ENCODE measurements at places on chromosomes 16 and 17.

DNA sequence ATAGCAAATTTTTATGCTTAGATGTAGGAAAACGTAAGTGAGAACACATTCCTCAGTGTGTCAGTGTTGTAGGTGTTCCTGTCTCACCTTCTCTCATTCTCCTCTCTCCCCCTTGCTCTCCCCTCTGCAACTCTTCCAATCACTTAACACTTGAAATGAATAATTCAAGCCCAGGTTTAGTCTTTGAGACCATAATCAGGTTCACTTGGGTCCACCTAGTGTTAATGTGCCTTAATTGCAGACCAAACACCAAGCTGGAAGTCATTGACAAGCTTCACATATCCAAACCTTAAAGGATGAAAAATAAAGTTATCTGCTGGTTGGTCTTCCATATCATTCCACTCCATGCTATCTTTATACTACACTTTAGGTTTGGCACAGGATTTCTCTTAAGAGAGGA, 37.0 kb downstream of the STXBP4 start:
- DNase-seq: peak; percentile 56

DNA sequence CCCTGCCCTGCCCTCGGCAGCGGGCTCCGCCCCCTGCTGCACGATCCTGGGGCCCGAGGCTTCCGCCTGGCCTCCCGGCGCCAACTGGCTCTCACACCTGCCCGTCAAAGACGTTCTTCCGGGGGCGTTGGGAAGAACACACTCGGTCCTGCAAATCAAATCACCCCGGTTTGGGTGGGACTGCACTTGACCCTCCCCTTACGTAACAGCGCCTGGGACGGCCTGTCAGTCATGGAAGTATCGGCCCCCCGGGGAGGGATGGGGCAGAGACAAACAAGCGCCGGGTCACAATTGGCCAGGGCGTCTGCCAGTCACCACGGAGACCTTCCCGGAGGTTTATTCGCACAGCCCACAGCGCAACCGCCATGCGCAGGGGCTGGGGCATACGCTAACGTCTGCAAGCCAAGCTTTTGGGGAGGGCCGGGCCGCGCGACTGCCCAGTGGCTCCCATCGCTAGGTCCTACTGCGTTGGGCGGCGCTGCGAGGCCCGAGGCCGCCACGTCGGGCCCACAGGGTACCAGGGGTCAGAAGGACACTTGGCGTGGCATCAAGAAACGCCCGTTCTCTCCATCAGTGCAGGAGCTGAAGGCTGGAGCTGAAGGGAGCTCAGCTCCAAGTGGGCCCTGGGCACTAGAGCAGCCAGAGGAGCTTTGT, 388 bp upstream of the AKTIP start:
- peak; percentile 100 for DNase-seq

GRCh38 chr16:4089811-4090301, 26.4 kb downstream of the ADCY9 start:
- no peak for DNase-seq

DNA sequence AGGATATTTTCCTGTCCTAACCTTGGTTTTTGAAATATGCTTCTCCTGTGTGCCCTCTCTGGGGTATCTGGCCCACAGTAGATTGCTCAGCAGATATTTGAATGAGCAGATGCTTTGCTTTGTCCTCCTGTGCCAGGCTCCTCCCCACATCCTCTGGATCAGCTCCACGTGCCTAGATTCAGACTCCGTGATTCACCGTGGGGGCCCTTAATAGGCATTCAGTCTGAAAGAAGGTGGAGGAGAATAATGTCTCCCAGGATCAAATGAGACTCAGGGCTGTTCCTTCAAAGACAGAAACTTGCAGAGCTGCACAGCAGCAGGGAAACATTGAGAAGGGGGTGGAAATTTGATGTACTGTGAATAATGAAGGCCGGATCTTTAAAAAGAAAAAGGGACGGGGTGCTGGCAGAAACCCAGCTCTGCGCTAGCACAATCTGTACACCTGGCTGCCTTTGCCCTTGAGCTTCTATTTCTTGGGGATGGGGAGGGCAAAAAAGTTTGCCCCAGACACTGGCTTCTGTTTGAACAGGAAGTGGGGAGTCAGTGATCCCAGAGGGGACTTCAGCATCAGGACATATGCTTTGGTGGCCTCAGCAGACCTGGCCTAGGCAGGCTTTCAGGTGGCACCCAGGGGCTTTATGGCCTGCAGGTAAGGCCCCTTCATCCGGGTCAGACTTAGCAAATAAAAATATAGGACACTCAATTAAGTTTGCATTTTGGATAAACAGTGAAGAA, 15.9 kb upstream of the SLC12A3 start:
- DNase-seq: no peak

DNA sequence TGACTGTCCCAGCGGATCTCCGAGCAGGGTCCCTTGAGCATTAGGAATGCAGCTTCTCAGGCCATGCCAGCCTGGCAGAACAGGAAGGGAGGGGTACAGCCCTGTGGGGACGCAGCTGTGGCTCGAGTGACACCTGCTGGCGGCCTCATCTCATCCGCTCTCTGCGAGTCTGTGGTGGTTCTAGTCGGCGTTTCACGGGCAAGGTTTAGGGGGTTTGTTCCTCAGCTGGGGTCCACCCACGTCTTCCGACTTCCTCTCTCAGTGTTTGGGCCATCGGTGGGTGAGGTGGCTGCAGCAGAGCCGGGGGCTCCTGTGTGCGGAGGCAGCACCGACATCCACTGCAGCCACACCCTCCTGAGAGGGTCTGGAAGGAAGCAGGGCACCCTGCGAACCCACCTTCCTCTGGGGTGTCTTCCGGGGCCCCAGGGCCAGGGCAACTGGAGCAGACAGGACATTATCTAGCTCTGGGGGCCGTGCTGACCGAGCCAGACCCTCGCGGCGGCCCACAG, 33.3 kb downstream of the JPH3 start:
- DNase-seq: peak; percentile 54

GRCh38 chr16:88780142-88781062, 4.6 kb downstream of the PIEZO1 start:
- no peak for DNase-seq

- no peak for DNase-seq
Observed at GRCh38 chr16:53614346-53614745, 89.3 kb downstream of the RPGRIP1L start.

- no peak for DNase-seq
Observed at GRCh38 chr16:52393448-52393847, 153.5 kb downstream of the TOX3 start.

DNA sequence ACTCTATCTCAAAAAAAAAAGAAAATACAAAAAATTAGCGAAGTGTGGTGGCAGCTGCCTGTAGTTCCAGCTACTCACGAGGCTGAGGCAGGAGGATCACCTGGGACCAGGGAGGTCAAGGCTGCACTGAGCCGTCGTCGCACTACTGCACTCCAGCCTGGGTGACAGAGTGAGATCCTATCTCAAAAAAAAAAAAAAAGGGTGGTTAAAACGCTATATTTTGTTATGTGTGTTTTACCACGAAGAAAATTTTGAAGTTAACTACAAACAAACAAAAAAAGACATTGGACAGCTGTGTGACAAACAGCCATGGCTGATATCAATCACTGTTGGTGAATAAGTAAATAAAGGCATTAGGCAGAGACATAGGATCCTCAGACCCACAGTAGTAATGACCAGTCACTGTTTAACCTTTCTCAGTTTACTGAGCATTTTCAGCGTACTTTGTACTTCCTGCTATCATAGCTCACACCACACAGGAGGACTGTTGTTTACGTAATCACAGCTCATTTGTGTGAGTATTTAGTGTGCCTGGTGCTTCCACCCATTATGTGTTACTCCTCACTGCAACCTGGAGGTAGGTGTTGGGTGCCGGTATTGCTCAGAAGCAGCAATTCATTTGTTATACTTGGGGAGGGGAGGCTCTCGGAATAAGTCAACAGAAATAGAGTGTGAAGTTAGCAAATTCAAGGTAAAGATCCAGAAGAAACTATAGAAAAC, 55.4 kb downstream of the COPRS start:
- DNase-seq: no peak

DNA sequence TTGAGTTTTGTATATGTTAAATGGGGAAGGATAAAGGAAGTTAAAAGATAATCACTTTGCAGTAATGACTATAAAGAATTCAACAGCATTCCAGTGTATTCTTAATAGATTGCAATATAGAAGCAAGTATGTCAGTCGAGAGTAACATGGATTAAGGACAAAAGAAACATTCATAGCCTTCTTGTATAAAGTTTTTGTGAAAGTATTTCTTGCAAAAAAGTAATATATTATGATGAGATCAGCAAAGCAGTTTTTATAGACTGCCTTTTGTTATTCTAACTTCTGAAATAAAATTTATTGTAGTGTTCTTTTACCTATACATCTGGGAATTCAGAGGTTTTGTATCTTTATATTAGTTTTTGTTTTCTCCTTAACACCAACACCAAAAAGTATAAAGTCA, 184.9 kb upstream of the RBL2 start:
- DNase-seq: no peak

DNA sequence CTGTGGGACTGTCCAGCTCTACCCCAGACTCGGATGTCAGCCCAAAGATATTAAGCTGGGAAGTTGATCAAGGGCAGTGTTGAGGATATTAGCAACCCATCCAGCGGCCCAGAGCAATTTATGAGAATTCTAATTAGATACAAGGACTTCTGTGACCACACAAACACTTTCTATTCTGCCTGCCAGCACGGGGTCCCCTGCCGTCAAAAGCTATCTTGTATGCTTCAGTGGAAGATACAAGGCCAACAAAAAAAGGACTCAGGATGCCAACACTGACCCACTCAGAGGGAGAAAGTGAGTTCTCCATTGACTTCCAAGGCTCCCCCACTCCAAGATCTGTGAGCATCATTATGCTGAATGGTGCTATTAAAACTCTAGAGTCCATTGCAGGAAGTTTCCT, 390.7 kb downstream of the GRIN2A start:
- DNase-seq: no peak

GRCh38 chr16:65418435-65418834, 296.6 kb upstream of the CDH11 start:
- no peak for DNase-seq

GRCh38 chr17:10773391-10773790, 30.5 kb downstream of the TMEM238L start:
- no peak for DNase-seq

DNA sequence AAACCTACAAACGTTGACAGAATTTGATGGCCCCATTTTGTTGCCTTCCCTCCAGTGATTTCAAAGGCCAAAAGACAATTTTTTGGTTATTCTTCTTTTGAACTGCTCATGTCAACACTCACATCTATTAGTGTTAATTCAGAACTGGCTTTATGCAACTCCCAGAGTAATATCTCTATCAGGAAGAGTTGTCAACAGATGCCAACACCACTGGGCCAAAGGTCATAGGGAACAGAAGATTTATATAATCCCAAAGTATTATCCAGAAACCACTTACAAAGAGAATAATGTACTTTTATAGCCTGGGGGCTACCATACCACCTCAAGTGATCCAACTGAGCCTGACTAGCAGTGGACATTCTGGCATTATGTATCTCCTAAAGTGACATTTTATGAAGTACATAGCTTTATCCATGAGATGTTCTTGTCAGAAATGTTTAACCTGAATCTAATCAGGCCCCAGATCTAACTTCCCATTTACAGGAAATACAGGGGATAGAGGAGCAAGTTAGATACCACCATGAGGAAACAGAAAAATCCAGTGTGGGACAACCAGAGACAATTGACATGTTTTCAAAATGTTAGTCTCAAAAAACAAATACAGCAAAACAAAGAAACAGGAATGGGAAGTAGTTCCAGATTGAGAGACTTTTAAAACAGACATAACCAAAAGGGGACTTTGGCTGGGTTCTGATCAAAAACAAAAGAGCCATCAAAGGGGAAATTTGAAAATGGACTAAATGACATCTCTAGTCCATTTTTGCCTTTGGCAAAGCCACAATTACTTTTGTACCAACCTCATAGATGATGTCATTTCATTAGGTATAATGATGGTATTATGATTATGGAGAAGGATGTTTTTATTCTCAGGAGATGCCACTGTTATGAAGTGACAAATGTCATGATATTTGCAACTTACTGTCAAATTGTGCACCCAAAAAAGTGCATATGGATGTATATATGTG, 18.5 kb downstream of the FAM117A start:
- no peak for DNase-seq

- no peak for DNase-seq
Observed at GRCh38 chr17:62790564-62790986, 17.5 kb downstream of the MARCHF10 start.

GRCh38 chr16:88298181-88298832, 84.5 kb upstream of the ZNF469 start:
- DNase-seq: no peak

GRCh38 chr16:56732832-56733231, 2.9 kb downstream of the NUP93 start:
- peak; percentile 52 for DNase-seq

- DNase-seq: no peak
Observed at GRCh38 chr16:88793251-88793954, 8.4 kb upstream of the PIEZO1 start.

DNA sequence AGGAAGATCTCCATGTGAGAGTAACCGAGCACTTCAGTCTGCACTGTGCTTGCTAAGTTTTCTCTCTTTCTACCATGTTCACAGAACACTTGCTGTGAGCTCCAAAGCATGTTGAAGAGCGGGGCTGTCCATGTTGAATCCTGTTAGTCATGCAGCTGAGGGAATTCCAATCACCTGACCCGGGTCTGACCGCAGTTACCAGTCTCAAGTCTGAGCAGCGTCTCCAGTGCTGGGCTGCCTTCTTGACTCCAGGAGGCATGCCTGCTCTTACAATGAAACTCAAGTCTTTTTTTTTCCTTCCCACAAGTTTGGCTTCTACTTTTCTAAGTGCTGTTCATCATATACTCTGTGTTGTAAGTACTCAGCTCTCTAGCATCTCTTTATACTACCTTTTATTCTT, 44.3 kb downstream of the HOXB1 start:
- DNase-seq: peak; percentile 21

- no peak for DNase-seq
Observed at GRCh38 chr16:74280448-74280847, 16.2 kb upstream of the PSMD7 start.

DNA sequence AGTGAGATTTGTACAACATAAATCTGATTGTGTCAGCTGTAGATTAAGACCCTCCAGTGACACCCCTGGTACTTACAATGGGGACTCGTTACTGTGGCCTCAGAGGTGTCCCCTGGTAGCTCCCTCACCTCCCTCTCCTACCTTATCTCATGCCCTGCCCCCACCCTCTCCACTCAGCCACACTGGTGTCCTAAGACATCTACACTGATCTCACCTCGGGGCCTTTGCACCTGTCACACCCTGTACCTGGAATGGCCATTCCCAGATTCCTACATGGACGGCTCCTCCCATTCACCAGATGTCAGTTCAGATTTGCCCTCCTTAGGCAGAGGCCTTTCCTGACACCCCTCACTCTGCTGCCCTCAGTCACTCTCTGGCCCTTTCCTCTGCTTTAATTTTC, 319.3 kb downstream of the CPPED1 start:
- no peak for DNase-seq

Data from GM12865 (cell line).